ENCODE measurements at places on chromosomes 12 and 14.

DNA sequence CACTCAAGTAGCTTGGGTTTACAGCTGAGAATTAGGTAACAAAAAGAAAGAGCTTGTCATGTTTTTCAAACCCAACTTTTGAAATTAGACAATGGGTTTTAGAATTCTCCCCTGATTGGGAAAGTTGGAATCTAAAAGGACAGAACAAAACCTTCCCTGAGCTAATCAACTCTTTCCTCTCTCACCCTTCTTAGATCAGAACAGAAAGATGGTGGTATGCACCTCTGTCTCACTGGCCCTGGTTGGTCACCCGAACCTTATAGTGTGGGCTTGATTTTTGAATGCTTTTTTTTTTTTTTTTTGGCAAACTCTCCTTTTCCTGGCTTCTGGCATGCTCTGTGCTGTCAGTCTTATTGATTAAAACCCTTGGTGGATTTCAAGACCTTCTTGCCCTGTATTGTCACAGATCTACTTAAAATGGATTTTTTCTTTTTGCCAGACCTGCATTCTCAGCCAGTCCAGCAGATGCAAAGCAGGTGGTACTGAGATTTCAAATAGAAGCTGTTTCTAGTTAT, 251.1 kb upstream of the RMST start:
- DNase-seq = no peak

DNA sequence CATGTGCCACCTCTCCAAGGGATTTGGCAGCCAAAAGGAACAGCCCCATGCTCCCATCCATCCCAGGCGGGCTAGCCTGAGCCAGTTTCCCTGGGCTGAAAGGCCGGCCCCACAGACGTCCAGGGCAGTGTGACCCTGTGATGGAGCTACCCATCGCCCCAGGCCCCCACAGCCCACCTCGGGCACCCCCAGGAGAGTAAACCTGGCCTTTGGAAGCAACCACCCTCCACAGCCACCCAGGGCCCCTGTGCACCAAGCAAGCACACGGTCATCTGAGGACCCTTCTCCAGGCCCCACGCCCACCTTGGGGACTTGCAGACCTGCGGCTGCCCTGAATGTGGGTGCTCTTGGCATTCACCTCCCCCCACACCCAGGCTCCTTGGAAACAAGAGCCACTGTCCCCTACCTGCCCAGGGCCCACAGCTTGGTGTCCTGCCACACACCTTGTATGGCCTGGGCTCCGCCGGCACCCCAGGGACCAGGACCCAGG, 8.4 kb downstream of the AHNAK2 start:
- DNase-seq = no peak

- DNase-seq = no peak
Observed at GRCh38 chr14:43204816-43205215, 1302.3 kb downstream of the FSCB start.

DNA sequence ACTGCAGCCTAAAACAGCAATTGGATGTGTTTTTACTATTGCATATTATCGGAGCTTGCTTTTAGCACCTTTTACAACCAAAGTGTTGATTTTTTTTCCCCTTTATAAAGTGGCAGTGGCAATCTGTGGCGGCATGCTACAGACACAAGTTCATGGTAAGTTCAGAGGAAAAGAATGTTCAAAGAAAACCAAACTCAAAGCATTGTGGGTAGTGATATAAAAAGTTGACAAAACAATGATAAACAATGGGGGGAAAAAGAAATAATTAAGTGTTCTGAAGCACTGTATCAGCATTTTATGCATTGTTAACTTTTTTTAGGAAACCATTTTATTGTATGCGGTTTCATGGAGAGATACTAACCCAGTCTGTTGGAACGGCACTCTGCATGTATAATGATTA, 492.0 kb upstream of the SOX5 start:
- no peak for DNase-seq
